ENCODE measurements at places on chromosomes 11 and 22. TPM values are rescaled to one million over a fixed set of nuclear protein-coding genes. Genes with fewer than 3 reads are reported as not detected.
A peak's percentile ranks its signal among the peaks of the same experiment; 100 is the strongest.

Gene TREH
- total RNA-seq = 2.8 TPM

Gene PRRG4
- total RNA-seq = 18.6 TPM

DNA sequence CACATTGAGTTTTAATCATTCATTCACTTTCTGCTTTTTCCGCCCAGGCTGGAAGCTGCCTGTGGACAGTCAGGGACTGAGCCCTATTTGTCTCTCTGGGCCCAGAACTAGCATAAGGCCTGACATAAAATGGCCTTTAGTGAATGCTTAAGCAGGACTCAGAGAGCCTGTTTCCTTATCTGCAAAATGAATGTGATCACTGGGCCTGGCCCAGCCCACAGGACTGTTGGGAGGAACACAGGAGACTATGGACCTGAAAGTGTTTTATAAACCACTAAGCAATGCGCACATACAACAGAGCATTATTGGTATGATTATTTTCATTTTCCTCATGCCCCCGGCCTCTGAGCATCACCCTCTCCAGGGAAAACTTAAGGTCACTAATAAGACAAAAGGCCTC is 3.9 kb upstream of the MYH9 start:
- H3K4me1 ChIP-seq = peaks cover 12% of the 10 kb centered on the region
- peak overlapping the region; percentile 71 for H3K27ac ChIP-seq
- no peak for DNase-seq
- no peak overlapping the region for H3K4me3 ChIP-seq

Gene LRP5
- total RNA-seq = 81.0 TPM

DNA sequence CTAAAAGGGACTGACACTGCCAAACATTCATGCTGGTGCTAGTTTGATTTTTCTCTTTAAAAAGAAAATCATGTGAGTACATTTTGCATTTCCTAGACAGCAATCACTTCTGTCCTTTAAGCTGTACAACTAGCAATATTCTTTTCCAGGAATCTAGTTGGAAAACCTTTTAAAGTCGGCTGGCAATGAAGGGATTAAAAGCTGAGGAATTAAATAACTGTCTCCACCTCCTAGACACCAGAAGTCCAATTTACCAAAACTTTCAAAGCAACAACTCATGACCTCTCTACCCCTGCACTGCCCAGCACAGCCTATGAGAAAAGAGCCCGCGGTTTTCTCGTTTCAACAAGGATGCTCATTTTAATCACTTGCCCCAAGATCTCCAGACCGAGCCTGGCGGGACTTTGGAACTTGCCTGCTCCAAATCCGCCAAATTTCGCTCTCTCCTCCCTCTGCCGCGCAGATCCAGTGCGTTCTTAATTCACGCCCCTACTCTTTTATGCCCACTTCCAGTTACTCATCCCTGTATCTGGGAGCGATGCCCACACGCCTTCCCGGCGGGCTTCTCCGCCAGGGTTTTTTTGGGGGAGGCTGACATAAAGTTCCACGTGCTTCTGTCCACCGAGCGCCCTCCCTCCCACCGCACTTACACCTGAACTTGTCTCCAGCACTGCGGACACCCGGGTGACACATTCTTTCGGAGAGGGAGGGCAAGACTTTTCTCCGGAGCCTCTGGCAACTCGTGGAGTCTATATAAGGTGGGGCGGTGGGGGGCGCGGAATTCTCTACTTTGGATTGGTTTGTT is 2.5 kb downstream of the MPPED2 start:
- H3K36me3 ChIP-seq = no peaks in the 10 kb centered on the region
- H3K27me3 ChIP-seq = peaks cover 16% of the 10 kb centered on the region
- H3K4me1 ChIP-seq = peaks cover 3% of the 10 kb centered on the region
- no peak overlapping the region for H3K4me3 ChIP-seq

DNA sequence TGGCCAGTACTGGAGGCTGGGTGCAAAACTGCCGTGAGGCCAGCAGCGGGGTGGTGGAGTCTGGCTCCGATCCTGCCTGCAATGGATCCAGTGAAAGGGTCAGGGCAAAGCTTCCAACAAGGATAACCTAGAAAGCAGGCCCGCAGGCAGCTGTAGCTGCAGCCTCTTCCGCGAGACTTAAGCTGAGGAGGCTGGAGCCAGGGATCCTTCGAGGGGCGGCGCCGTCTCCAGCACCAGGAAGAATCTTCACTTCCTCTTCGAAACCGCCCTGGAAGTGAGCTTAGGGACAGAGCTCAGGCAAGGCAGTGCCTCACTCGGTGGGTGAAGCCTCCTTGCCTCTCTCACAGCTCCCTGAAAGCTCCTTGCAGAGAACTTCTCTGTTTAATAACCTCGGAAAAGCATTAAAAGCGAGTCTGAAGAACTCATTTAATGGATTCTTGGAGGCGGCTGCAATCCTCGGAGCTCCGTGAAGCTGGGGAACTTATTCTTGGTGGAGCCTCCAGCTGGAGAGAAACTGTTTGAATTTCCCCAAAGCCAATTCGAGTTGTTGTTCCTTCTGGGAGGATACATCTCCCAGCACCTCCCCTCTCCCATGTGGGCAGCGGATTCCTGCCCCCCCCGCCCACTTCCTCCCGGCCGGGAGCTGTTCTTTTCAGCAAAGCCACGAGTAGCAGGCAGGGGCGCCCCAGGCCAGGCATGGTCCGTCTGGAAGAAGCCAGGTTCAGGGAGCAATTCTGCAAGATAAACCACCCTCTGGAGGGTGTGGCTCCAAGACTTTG is 169.9 kb downstream of the CTTN start:
- H3K27ac ChIP-seq = peak overlapping the region; percentile 69
- DNase-seq = peak; percentile 78
- peak overlapping the region; percentile 20 for H3K4me3 ChIP-seq

- no peak overlapping the region for H3K4me3 ChIP-seq
- H3K36me3 ChIP-seq = no peaks in the 10 kb centered on the region
- no peaks in the 10 kb centered on the region for H3K27me3 ChIP-seq
- H3K4me1 ChIP-seq = no peaks in the 10 kb centered on the region
- no peak overlapping the region for H3K27ac ChIP-seq
Measured at GRCh38 chr11:78588517-78588916, 13.9 kb upstream of the NARS2 start.

DNA sequence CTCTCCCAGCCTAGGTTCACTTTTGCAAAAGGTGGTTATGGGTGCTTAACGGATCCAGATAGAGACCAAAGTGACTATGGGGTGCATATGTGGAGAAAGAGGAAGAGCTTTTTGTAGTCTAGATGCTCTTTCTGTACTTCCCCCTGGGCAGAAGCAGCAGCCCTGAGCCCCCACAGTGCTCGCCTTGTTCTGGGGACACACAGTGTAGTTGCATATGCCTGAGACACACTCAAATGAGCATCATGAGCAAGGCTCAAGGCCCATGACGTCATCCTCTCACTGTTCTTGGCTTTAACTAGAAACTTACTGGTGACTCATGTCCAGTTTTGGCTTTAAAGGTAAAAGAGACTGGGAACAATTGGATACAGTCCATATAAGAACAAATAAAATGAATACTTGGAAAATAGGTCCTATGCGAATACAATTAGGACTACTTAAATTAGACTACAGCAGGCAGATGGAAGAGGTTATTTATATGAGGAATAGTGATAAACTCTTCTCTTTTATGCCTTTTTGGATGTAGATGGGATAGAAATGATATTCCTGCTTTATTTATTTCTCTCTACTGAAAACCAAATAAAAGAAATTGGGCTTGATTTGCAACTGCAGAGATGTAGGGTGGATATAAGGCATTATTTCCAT is 20.1 kb upstream of the PEX26 start:
- H3K36me3 ChIP-seq = no peaks in the 10 kb centered on the region
- peaks cover 4% of the 10 kb centered on the region for H3K4me1 ChIP-seq
- no peaks in the 10 kb centered on the region for H3K27me3 ChIP-seq
- H3K27ac ChIP-seq = peak overlapping the region; percentile 60
- H3K4me3 ChIP-seq = no peak overlapping the region

Gene CST6
- not detected for total RNA-seq

Gene FOLR2
- 15.4 TPM for total RNA-seq

DNA sequence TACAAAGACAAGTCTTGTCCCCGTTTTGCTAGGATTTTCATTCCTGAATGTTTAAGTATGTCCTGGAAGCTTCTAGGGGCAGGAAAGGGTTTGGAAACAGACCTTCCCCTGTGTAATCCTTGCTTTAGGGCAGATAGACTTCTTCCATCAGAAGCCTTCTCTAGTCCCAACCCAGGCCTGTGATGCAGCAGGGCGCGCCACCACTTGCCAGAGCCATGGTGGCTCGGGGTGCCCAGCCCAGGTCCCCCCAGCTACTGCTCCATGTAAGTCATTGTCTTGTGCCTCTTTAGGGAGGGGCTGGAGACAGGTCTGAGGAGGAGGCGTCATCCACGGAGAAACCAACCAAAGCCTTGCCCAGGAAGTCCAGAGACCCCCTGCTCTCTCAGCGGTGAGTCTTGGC is 4.3 kb downstream of the NOL12 start:
- no peaks in the 10 kb centered on the region for H3K27me3 ChIP-seq
- peaks cover 25% of the 10 kb centered on the region for H3K36me3 ChIP-seq

DNA sequence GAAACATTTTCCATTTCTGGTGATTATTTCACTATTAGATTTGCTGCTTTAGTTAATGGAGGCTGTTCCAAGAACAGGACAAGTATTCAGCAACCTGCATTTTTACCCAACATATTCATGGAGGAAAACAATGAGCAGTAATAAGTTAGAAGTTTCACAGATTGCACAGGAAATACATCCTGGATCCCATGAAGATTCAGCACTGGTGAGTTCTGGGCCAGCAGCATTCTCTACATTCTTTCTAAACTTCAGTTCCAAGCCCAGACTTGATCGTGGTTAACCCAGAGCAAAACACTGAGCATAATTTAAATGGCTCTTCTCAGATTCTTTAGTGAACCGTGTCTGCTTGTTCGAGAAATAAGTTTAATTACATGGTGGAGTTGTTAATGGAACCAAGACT is 3.8 kb downstream of the FJX1 start:
- peaks cover 47% of the 10 kb centered on the region for H3K27me3 ChIP-seq
- no peak for DNase-seq
- H3K4me1 ChIP-seq = peaks cover 8% of the 10 kb centered on the region
- H3K36me3 ChIP-seq = no peaks in the 10 kb centered on the region
- H3K4me3 ChIP-seq = no peak overlapping the region
- no peak overlapping the region for H3K27ac ChIP-seq

- no peaks in the 10 kb centered on the region for H3K36me3 ChIP-seq
- no peak overlapping the region for H3K27ac ChIP-seq
- peaks cover 31% of the 10 kb centered on the region for H3K4me1 ChIP-seq
- H3K27me3 ChIP-seq = no peaks in the 10 kb centered on the region
Measured at GRCh38 chr22:37174964-37175363, 13.1 kb downstream of the C1QTNF6 start.

DNA sequence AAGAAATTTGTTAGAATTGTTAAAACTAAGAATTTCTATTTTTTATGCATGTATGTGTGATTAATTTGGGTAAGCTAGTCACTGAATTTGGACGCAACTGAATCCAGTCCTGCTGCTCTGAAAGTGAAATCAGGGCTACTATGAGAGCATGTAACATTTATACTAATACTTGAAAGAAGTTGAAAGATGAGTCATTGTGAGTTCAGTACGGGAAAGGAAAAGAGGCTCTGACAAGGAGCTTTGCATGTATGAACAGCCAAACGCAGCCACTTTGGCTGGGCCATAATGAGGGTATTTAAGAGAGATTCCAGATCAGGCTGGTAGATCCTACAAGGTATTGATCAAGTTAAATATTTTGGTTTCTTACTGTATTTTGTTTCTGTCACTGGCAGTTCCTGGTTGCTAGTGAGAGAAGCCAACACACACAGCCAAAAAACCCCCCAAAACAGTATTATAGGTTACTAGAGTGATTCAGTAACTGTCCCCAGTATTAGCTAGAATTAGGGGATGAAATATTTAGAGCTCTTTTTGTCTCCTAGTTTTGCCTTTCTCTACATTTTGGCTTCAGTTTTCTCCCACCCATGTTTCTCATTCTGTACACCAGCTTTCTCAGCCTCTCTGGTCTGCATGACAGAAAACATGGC is 14.1 kb downstream of the AASDHPPT start:
- peaks cover 4% of the 10 kb centered on the region for H3K4me1 ChIP-seq
- no peaks in the 10 kb centered on the region for H3K27me3 ChIP-seq
- H3K4me3 ChIP-seq = no peak overlapping the region
- no peaks in the 10 kb centered on the region for H3K36me3 ChIP-seq
- no peak for DNase-seq
- no peak overlapping the region for H3K27ac ChIP-seq

GRCh38 chr11:128608746-128609407 is 21.5 kb upstream of the ETS1 start:
- no peaks in the 10 kb centered on the region for H3K27me3 ChIP-seq
- H3K4me3 ChIP-seq = no peak overlapping the region
- H3K27ac ChIP-seq = no peak overlapping the region
- H3K36me3 ChIP-seq = no peaks in the 10 kb centered on the region
- DNase-seq = no peak

- H3K36me3 ChIP-seq = no peaks in the 10 kb centered on the region
- DNase-seq = no peak
- no peaks in the 10 kb centered on the region for H3K27me3 ChIP-seq
- no peaks in the 10 kb centered on the region for H3K4me1 ChIP-seq
- H3K27ac ChIP-seq = peak overlapping the region; percentile 26
Measured at GRCh38 chr11:8777907-8778767, 95.5 kb downstream of the RPL27A start.

Gene CHRM4
- total RNA-seq = 0.42 TPM

DNA sequence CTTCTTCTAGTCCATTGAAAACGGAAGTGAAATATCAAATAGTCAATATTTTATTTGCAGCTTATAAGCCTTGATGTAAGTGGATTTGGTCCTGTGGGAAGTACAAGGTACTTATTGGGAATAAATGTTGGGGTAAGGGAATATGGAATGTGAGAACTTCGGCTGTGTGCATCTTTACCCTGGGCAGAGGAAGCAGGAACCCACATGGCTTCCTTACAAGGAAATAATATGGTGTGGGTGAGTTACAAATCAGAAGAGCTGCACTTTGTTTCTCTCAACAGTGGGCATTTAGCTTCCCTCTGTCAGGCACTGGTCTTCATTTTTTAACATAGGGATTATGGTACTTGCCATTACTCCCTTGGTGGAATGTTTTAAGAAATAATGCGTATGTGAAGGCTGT is 77.9 kb downstream of the SCN3B start:
- no peaks in the 10 kb centered on the region for H3K36me3 ChIP-seq
- no peak overlapping the region for H3K27ac ChIP-seq
- no peaks in the 10 kb centered on the region for H3K27me3 ChIP-seq
- no peak for DNase-seq

- no peaks in the 10 kb centered on the region for H3K36me3 ChIP-seq
- no peak overlapping the region for H3K4me3 ChIP-seq
- no peak for DNase-seq
Measured at GRCh38 chr11:87265979-87266378, 228.2 kb downstream of the TMEM135 start.

GRCh38 chr11:116986521-116987105 is 111.6 kb downstream of the SIK3 start:
- H3K4me1 ChIP-seq = peaks cover 12% of the 10 kb centered on the region
- no peaks in the 10 kb centered on the region for H3K27me3 ChIP-seq
- no peak overlapping the region for H3K4me3 ChIP-seq
- no peaks in the 10 kb centered on the region for H3K36me3 ChIP-seq
- no peak for DNase-seq

Gene GPR83
- not detected for total RNA-seq

DNA sequence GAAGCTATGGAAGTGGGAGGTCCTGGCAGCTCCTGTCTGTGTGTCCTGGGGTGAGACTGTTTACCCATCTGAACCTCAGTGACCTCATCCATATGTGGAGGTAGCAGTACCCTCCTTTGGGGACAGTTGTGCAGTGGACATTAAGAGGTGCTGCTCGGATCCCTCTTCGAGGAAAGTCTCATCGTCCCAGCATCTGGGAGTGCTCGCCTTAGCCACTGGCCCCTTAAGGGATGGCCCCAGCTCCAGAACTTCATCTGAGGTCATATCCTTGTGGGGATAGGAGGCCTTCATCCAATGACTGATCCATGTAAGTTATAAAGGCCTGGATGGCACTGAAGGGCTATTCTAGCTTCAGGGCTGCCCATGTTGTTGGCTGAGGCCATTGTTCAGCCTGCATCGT is 538.1 kb downstream of the MIAT start:
- no peak overlapping the region for H3K4me3 ChIP-seq
- no peaks in the 10 kb centered on the region for H3K4me1 ChIP-seq
- H3K36me3 ChIP-seq = no peaks in the 10 kb centered on the region
- no peak overlapping the region for H3K27ac ChIP-seq

Gene SLC17A6
- total RNA-seq = not detected

Measured in colonic mucosa (tissue), 4 donors.